ENCODE measurements at places on chromosomes 2 and 18. TPM values are rescaled to one million over a fixed set of nuclear protein-coding genes. Genes with fewer than 3 reads are reported as not detected.

REV1 gene
- total RNA-seq, result 31.1 TPM

EGR4 gene
- 0.11 TPM for total RNA-seq

RASGRP3 gene
- total RNA-seq, result 1.6 TPM

IL1R2 gene
- 1.1 TPM for total RNA-seq

RND3 gene
- not detected for total RNA-seq

GRCh38 chr2:233380132-233380895 lies 26.0 kb downstream of the DGKD start:
- peaks cover 32% of the 10 kb centered on the region for H3K36me3 ChIP-seq
- peak overlapping the region; percentile 7 for H3K27ac ChIP-seq
- no peak overlapping the region for H3K4me3 ChIP-seq
- H3K4me1 ChIP-seq, result peaks cover 72% of the 10 kb centered on the region

DNA sequence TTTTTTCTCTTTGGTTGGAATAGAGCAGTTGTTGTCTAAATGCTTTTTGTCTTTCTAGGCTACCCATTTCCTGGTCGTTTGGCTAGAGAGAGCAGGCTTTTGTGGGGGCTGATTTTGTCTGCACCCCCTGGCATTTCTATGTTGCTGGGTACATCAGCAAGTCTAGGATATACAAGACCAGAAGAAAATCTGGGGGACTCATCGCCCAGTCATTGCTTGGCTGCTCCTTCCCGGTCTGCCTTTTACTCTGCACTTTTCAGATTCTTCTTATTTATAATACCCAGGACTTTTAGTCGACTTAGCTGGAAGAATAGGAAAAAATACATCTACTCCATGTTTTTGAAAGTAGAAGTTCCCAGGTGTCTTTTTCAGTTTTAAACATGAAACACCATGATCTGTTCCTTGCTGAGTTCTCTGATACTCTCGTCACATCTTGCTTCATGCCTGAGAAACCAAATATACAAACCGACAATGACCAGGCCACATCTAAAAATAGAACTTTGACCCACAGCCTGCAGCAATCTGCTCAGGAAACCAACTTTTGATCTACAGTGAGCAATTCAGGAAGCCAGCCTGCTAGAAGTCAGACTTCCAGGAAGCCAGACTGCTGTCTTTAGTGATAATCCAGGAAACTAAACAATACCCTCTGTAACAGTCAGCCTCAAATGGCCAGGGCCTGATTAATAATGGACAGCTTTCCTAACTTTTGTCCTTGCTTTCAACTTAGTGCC lies 163.8 kb upstream of the MEX3C start:
- no peaks in the 10 kb centered on the region for H3K36me3 ChIP-seq
- peak overlapping the region; percentile 13 for H3K27ac ChIP-seq
- no peak overlapping the region for H3K4me3 ChIP-seq
- peaks cover 4% of the 10 kb centered on the region for H3K27me3 ChIP-seq
- peaks cover 8% of the 10 kb centered on the region for H3K4me1 ChIP-seq
- DNase-seq, result peak; percentile 5

DNA sequence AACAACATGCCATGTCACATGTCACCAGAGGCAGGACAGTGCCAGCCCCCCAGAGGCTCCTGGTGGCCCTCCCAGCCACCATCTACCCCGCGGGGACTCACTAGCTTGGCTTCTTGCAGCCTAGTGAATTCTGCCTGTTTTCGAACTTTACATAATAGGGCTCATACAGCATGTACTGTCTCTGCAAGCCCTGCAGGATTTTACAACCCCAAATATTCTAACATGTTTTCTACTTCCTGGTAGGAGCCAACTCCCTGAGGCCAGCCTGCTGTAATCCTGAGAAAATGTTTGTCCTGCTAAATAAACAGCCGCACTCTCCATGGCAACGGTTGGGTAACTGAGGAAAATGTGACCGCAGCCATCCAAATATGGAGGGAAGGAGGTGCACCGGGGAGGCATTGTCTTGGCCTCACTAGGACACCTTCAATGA lies 2.7 kb downstream of the PER2 start:
- peaks cover 2% of the 10 kb centered on the region for H3K36me3 ChIP-seq
- H3K27ac ChIP-seq, result no peak overlapping the region
- H3K4me3 ChIP-seq, result no peak overlapping the region
- peaks cover 48% of the 10 kb centered on the region for H3K4me1 ChIP-seq
- H3K27me3 ChIP-seq, result no peaks in the 10 kb centered on the region
- DNase-seq, result no peak

- H3K4me1 ChIP-seq, result no peaks in the 10 kb centered on the region
- no peak for DNase-seq
- H3K27ac ChIP-seq, result no peak overlapping the region
- no peak overlapping the region for H3K4me3 ChIP-seq
Measured at GRCh38 chr2:23114299-23114698, 270.7 kb upstream of the KLHL29 start.

DNA sequence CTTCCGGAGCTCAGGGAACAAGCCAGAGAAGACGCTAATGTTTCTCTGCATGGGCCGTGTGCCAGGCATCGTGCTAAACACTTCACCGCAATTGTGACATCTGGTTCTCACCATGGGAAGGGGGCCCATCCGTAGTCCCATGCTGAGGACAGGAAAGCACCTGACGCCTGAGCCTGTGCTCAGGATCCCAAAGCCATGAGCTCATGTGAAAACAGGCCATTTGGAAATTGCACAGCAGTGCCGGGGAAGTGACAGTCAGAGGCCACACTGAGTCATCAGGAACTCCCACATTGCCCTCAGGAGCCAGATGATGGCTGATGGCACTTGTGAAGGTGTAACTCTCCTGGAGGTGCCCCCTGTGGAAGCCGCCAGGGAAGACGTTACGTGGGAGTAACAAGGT lies 141.0 kb downstream of the INHBB start:
- peaks cover 5% of the 10 kb centered on the region for H3K27me3 ChIP-seq
- H3K4me1 ChIP-seq, result no peaks in the 10 kb centered on the region
- no peaks in the 10 kb centered on the region for H3K36me3 ChIP-seq
- DNase-seq, result no peak
- H3K4me3 ChIP-seq, result no peak overlapping the region

- peaks cover 3% of the 10 kb centered on the region for H3K27me3 ChIP-seq
- H3K4me1 ChIP-seq, result no peaks in the 10 kb centered on the region
- no peaks in the 10 kb centered on the region for H3K36me3 ChIP-seq
Measured at GRCh38 chr2:118657466-118657865, 190.0 kb downstream of the EN1 start.

DNA sequence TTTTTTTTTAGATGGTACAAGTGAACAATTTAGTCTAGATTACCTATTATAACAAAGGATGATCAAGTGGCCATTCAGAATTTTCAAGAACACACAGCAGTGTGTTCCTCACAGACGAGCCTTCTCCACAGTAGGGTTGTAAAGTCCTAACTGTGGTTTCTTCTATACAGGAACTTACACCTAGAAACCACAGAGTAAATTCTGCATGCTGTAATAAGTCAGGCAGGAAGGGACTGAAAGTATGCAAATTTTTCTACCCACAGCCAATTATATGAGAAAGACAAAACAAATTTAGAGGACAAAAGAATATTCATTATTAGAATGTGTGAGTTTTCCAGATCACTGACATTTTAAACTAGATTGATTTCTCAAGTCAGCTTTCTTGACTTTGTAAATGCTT lies 99.5 kb downstream of the RBMS1 start:
- H3K4me1 ChIP-seq, result peaks cover 57% of the 10 kb centered on the region
- no peak for DNase-seq
- H3K27ac ChIP-seq, result peak overlapping the region; percentile 92
- peaks cover 10% of the 10 kb centered on the region for H3K36me3 ChIP-seq
- no peaks in the 10 kb centered on the region for H3K27me3 ChIP-seq
